ENCODE measurements at places on chromosomes 2 and 18.

- DNase-seq: no peak
These were observed 226.3 kb upstream of the SMAD7 start for GRCh38 chr18:49177071-49177470.

GRCh38 chr18:64893349-64893748 is 744.5 kb upstream of the LINC00305 start:
- no peak for DNase-seq

DNA sequence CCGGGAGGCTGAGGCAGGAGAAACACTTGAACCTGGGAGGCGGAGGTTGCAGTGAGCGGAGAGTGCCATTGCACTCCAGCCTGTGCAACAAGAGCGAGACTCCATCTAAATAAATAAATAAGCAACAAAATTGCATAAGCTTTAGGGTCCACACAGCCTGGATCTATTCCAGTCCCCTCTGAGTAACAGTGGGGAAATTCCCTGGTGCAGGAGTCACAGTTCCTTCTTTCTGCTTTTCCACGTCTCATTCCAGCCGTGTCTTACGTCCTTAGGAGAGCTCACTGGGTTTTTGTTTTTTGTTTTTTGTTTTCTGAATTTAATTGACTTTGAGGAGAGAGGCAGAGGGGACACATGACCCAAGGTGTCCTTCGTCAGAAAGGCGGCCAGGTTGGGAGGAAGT is 44.6 kb downstream of the B3GNT2 start:
- DNase-seq: no peak

GRCh38 chr18:32091724-32092421 is at the start of gene RNF138:
Gene RNF138 (plus strand): TSS chr18:32091874. CDS start chr18:32092777, 903 bp downstream.
- no peak for DNase-seq

DNA sequence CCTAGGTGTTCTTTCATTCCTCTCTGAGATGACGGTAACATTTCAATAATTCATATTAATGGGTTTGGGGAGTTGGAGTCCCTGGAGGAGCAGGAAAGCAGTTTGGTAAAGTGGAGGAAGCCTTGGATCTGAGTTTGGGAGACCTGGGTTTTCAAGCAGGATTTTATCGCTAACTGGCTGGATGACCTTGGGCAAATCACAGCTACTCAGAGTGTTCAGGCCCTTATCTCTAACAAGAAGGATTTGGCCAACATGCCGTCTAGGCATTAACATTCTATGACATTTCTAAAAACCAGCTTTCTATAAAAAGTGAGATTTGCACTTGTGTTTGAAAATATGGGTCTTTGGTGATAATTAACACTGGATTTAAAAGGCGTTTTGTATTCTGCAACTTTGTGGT is 59.7 kb upstream of the MEX3C start:
- no peak for DNase-seq

GRCh38 chr2:191220671-191221070 is 24.5 kb upstream of the MYO1B start:
- DNase-seq: no peak

- DNase-seq: no peak
These were observed 13.5 kb upstream of the LBH start for GRCh38 chr2:30217644-30218337.

DNA sequence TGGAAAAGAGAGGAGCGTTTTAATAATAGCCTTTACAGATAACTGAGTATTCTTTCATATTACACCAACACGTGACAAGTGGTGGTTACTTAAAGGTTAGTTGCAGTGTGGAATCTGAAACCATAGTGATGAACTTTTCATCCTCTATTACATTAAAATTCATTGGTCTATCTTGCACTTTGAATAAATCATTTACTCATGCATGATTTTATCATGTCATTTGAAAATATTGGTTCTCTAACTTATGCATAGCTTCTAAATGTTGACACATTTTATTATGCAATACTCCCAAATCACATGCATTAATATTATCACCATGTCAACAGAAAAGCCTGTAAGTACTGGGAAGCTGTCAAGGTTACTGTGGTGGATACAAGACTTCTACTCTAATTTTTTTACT is 1432.2 kb downstream of the LRP1B start:
- no peak for DNase-seq

- peak; percentile 22 for DNase-seq
These were observed 95.8 kb downstream of the SLC25A12 start for GRCh38 chr2:171798156-171798820.

- no peak for DNase-seq
These were observed 33.5 kb downstream of the LOXHD1 start for GRCh38 chr18:46623541-46623940.

GRCh38 chr2:30276455-30276911 is 45.1 kb downstream of the LBH start:
- DNase-seq: no peak

GRCh38 chr2:8833853-8834252 is 3.6 kb downstream of the KIDINS220 start:
- DNase-seq: no peak

- peak; percentile 57 for DNase-seq
These were observed 18.6 kb upstream of the MRPL19 start for GRCh38 chr2:75627902-75628504.

DNA sequence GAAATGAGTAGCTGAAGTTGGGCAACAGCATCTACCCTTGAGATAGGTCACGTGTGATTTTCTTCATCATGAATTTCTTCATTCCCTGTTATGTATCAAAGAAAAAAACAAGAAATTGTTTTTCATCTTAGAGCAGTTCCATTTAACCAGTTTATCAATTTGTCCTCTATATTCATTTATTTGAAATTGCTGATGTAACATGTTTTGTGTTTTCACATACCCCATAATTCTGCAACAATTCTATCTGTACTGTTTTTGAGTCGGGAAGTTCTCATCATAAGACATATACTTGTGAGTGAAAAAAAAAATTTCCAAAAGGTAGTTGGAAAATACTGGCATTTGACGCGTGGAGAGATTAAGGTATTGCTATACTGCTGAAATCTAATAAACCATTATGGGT is 422.6 kb upstream of the REG3G start:
- no peak for DNase-seq

GRCh38 chr2:3268705-3269029 is 109.0 kb downstream of the EIPR1 start:
- no peak for DNase-seq

DNA sequence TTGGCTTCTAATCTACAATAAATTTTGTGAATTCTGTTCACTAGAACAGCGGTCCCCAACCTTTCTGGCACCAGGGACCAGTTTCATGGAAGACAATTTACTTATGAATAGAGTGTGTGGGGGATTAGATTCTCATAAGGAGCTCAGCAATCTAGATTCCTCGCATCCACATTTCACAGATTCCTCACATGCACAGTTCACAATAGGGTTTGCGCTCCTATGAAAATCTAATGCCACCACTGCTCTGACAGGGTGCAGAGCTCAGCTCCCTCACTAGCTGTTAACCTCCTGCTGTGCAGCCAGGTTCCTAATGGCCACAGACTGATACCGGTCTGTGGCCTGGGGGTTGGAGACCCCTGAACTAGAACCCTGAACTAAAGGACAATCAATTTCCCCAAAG is 1568.6 kb upstream of the NXPH2 start:
- DNase-seq: no peak

DNA sequence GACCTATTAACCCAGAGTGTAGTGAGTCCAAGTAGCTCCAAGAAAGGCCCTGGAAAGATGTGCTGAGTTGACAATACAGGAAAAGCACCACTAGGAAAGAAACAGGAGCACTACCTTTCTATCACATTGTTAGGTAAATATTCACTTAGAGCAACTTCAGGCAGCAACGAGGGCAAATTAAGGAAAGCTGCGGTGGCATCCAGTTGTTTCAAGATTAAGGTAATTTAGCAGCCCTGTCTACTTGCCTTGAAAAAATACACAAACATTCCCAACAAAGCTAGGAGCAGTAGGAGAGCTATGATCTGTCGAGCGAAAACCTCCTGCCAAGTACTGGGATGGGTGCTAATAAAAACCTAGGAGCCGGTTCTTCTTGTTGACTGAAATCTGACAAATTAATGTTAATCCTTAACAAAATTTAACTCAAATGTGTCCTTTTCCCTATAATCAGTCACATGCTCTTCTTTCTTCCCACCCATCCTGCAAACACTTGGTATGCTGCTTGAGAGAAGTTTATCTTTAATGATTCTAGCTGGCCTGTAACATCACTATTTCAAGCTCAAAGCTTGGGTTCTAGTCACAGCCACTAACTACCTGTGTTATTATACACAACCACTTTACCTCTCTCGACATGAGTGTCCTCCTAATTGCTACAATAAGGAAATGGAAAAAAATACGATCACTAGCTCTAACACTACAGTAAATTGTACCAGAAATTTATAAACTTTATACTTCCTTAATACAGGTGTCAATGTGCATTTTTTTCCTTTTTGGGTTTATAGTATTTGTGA is 2.0 kb downstream of the ACAA2 start:
- DNase-seq: no peak

DNA sequence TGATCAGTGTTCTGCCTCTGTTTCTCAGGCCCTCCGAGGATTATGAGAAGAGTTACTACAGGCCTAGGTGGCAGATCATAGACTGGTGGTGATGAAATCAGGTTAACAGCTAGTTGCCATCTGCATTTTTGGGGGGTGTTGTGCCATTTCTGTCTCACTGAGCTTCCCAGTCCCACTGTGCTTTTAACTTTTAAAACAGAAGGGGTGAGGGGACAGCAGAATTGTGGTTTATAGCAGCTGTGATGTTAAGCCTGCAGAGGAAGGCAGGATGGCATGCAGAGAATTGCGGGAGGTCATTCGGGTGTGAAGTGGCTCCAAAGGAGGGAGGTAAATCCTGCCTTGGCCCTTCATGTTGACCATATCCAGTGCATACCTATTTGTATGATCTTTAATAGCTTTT is 5.0 kb downstream of the CAB39 start:
- no peak for DNase-seq

GRCh38 chr2:67242456-67242855 is 154.7 kb upstream of the ETAA1 start:
- no peak for DNase-seq

GRCh38 chr2:190891372-190891771 is 10.8 kb downstream of the GLS start:
- no peak for DNase-seq

DNA sequence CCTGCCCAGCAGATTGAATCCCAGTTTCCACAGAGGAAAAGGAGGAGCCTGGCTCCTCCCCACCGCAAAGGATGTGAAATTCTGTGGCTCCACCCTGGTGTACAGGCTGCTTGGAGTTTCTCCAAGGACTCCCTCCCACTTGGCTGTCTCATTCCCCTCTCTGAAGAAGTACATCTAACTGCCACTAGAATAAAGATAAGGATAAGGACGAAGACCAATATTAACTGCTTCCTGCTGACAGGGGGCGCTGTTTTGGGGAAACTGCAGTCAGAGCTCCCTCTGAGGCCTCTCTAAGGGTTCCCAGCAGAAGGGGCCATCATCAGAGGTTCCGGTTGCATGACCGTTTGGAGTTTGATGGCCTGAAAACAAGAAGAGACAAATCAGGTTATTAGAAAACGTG is 790.9 kb downstream of the CPS1 start:
- no peak for DNase-seq

- no peak for DNase-seq
These were observed 69.3 kb upstream of the HK2 start for GRCh38 chr2:74764429-74765272.

DNA sequence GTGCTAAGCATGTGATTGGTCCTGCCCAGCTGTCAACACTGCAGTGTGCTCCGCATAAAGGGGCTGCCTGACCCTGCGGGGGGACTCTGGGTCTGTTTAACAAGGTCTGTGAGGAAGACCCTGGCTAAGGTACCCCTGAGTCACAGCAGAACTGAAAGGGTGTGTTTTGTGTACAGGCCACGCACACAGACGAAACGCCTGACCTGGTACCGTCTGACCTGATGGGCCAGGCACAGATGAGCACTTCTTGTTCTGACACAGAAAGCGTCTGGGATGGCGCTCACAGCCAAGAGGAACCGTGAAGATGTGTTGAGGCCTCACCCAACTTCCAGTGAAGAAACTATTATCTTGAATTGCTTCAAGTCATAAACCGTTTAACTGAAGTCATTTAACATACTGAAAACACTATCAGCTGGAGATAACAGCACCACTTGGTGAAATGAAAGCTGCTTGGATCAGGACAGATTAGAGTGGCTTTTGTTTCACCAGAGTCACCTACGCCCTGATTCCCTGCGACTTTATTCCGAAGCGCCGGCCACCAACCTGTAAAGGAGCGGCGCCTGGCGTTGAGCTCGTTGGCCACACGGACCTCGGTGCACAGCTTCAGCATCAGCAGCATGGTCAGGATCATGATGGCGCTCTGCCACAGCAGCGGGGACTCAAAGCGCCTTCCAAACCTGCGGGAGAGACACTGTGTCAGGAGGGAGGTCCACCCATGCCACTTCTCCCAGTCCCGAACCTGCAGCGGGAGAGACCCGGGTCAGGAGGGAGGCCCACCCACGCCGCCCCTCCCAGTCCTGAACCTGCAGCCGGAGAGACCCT is 8.5 kb downstream of the SLC66A2 start:
- DNase-seq: no peak

GRCh38 chr2:38771632-38772031 is 6.4 kb upstream of the GEMIN6 start:
- DNase-seq: no peak

- DNase-seq: no peak
These were observed 19.0 kb upstream of the CCNYL1 start for GRCh38 chr2:207692206-207693065.

GRCh38 chr2:1068822-1069221 is 118.2 kb downstream of the SNTG2 start:
- DNase-seq: no peak

DNA sequence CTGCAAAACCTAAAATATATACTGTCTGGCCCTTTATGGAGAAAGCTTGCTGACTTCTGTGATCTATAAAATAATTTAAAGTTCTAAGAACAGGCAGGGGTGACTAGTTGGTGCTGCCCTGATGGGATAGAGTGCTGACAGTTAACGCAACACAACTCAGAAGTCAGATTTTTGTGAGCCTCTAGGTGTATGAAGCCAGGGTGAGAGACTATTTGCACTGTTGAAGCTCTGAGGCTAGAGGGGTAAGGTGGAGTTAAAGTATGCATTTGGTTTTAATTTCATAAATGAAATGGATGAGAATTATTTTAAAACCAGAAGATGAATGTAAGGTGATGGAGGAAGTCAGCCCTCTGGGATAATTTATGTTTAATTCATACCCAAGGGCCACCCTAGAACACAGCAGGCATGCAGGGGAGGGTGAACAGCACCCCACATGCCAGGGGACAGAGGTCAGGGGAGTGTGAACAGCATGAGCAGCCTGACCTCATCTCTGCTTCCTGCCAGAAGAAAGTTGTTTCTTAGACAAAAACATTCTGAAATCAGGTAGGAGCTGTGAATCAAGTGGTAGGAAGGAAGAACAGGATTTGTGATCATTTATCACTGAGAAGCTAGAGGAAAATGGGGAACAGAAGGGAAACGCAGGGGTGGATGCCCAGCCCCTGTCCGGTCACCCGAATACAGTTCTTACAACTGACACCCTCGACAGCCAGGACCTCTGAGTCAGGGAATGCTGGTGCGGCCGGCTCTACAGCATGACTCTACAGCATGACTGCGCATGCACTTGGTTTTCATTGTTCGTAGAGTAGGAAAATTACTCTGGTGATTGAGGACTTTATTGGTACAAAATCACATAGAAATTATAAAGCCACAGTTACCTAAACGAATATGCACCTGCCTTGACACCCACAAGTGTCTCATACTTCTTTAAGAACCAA is 93.1 kb downstream of the MBP start:
- no peak for DNase-seq

GRCh38 chr2:181741756-181742155 is 61.4 kb upstream of the NEUROD1 start:
- DNase-seq: no peak

GRCh38 chr2:168699844-168700417 is 102.5 kb upstream of the NOSTRIN start:
- DNase-seq: peak; percentile 67

Measured in HFF-Myc (cell line).